ENCODE measurements at places on chromosomes 1 and 21. TPM values are rescaled to one million over a fixed set of nuclear protein-coding genes. Genes with fewer than 3 reads are reported as not detected.

CD1D gene
- not detected for total RNA-seq

- no peak for DNase-seq
Measured at GRCh38 chr21:41564871-41565274, 56.9 kb upstream of the TMPRSS2 start.

DNA sequence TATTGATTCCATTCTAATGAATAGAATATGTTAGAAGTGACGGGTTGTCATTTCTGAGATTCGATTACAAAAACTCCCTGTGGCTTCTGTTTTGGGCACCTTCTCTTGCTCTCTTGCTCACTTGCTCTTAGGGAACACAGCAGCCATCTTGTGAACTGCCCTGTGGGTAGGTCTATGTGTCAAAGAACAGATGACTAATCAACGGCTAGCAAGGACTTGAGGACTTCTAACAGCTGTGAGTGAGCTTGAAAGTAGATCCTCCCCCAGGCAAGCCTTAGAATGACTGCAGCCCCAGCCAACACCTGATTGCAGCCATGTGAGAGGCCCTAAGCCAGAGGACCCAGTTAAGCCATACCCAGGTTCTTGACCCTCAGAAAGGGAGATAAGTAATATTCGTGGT, 49.3 kb downstream of the AZIN2 start:
- DNase-seq: no peak

PCNT gene
- total RNA-seq: 11.1 TPM

DNA sequence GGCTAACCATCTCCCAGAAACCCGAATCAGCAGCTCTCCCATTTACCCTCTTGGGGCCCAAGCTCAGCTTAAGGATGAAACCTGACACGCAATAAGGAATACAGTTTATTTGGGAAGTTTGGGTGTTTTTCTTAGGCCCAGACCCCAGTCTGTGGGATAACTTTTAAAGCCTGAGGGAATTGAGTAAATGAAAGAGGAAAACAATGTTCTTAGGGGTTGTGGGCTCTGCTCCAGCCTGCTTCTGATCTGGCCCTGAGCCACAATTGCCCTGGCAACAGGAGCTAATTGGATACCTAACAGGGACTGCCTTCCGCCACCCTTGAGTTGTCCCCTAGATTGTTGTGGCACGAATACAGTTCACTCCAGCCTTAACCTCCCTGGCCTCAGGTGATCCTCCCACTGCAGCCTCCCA, 20.1 kb downstream of the DYRK3 start:
- no peak for DNase-seq

- DNase-seq: no peak
Measured at GRCh38 chr1:53890522-53890941, 935 bp upstream of the YIPF1 start.

PDPN gene
- total RNA-seq: not detected

- DNase-seq: no peak
Measured at GRCh38 chr1:33098371-33098770, 17.4 kb downstream of the AZIN2 start.

PRRC2C gene
- 94.5 TPM for total RNA-seq

DNA sequence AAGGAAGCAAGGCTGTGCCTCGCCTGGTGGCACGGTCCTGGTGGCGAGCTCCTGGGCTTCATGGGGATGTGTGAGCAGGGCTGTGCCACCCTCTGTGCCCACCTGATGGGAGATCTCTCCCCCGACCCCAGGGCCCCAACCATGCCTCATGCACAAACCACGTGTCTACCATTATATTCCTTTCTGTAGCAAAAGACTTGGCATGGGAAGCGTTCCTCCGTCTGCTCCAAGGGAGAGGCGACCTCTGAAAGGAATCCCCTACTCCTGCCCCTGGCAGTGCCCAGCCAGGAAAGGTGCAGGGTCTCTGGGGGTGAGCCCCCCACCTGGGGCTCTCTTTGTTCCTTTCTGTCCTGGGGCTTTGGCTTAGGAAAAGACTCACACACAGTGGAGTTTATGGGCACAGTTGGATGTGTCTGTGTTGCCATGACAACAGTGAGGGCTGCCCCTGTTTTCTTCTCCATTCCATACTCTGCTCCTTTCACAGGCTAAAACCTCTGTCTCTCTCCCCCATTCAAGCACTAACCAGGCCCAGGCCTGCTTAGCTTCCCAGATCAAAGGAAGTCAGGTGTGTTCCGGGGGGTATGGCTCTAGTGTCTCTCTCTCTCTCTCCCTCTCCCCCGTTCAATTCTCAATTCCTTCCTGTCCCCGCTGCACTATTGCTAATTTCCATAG, 21.4 kb upstream of the LRRN2 start:
- DNase-seq: no peak

GRCh38 chr1:180975551-180975950, 47.1 kb downstream of the STX6 start:
- no peak for DNase-seq
